ENCODE measurements at places on chromosomes 1 and 21.

DNA sequence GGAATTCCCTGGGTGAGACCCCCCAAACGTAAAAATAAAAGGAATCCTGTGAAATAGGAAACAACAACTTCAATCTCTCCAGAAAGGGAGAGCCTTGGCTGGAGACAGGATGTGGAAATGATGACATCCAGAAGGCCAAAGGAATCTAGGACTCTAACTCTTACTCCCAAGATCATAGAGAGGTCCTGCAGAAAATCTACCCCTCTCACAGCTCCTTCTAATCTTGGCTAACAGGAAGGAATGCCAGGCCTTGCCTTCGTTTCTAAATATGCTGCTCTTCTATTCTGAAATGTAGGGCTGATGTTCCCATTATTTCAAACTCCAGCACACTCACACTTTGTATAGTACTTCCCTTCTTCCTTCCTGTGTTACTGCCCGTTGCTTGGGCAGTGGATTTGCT, 40.7 kb downstream of the ARHGEF11 start:
- DNase-seq = no peak

DNA sequence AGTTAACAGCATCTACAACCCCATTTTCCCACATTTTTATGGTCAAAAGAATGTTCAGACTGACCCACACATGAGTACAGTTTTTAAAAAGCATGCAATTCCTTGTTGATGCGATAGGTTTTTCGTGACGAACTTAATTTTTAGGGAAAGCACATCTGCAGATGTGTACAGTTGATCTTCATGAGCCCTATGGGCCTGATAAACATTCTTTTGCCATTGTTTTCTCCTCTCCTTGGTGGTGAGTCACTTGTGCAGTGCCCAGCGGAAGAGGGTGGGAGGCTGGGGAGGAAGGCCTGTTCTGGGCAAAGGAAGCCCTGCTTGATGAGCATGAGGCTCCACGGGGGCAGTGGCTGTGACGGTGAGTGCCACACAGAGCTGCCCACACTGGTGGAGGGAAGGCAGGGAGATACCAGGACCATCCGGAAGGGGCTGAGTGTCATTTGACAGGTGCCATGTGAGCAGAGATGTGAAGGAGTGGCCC, 5.3 kb downstream of the ARF1 start:
- DNase-seq = no peak

GRCh38 chr1:17239420-17239819, 9.5 kb upstream of the PADI3 start:
- DNase-seq = peak; percentile 90

DNA sequence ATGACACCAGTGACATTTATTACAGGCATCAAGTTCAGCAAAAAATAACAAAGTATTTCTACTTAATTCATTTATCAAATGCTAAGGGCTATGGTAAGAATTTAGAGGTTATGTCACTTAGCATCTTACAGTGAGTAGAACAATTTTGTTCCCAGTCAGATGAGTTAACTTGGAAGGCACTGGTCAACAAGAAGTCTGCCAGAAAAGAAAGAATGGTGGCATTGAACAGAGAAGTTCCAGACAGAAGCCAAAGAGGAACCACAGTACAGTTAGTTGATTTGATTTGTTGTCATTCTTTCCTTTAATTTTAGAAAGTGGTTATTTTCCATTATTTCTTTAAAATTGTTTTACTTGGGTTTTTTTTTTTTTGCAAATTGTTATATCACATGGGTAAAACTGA, 232.2 kb upstream of the PKN2 start:
- DNase-seq = no peak

DNA sequence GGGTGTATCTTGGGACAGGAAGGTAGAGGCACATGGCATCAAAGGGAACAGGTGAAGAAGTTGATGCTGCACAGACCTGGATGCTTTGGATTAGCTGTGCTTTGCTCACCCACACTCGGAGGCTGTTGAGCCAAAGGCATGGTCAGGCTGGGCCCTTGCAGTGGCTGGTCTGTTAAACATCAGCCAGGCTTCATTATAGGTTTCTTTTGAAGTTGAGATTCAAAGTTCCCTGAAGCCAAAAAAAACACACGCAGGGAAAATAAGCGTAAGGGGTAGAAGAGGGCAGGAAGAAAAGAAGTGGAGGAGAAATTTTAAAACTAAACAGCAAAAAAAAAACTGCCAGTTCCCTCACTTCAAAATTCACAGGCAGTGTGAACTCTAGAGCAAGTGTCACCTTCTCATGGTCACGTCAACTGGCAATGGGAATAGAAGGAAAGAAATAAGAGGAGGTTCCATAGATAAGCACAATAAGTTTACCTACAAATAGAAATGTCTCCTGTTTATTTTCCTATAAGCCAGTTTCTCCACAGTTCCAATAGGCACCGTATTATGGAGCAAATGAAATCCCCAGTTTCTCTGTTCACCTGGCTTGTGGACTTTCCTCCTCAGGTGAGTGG, 139.5 kb downstream of the PAPPA2 start:
- no peak for DNase-seq

GRCh38 chr1:4018466-4019146, 118.5 kb upstream of the C1orf174 start:
- DNase-seq = no peak

DNA sequence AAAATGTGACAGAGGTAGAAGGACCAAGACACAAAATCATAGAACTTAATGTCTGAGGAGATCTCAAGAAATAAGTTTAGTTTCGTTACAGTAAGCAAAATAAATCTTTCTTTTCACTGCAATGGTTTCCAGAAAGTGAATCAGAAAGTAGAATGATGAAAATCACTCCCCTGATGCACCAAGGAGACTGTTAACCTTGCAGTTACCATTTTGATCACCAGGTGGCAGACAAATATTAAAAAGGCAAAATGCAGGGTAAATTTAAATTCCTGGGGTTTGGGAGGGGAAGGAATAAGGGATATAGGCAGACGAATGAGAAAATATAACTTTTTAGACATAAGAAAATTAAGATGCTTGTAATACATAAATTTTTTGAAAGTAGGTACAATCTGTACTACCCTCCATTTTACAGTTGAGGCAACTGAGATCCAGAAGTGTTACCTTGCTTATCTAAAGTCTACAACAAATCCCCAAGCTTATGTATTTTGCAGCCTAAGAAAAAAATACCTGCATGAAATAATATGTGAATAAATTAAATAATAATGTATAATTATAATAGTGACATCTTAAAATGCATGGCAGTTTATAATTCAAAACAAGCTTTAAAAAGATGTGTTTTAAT, 253.2 kb downstream of the CRB1 start:
- peak; percentile 8 for DNase-seq

- DNase-seq = no peak
Observed at GRCh38 chr1:42979896-42980800, 21.5 kb upstream of the SLC2A1 start.

GRCh38 chr1:41461790-41462679, 22.4 kb downstream of the EDN2 start:
- no peak for DNase-seq

- DNase-seq = no peak
Observed at GRCh38 chr1:230341162-230341546, 85.0 kb downstream of the PGBD5 start.

- DNase-seq = no peak
Observed at GRCh38 chr1:236150986-236151385, 8.6 kb downstream of the GPR137B start.

DNA sequence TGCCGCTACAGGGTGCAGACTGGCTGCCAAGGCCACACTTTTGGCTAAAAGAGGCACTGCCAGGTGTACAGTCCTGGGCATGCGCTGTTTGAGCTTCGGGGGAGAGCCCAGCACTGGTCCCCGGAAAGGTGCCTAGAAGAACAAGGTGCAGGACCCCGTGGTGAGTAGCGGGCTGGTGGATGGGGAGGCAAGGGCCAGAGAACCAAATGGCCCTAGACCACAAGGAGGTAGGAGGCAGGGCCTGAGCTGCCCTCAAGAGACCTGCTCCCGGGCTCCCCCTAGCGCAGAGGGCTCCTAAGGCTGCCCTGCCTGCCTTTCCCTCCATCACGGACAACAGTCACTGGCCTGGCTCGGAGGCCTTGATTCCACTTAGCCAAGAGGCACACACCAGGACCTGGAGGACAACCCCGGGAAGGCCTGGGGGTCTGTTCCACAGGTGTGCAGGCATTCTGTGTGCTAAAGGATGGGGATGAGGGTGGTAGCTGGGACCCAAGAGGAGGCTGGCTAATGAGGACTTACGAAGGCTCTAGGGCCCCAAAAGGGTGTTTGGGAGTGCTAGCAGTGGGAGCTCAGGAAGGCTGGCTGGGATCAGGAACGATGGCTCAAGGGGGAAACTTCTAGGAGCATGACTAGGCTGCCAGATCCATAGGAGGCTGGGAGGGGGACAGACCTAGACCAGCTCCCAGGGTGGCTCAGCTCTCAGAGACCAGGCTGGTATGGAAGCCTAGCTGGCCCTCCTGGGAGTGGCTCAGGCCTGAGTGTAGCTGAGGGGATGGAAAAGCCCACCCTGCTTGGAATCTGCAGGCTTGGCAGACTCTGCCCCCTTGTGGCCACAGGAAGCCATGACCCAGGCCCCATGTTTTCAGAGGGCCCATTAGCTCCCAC, 742 bp downstream of the ARTN start:
- no peak for DNase-seq
